ENCODE measurements at places on chromosomes 4 and X. TPM values are rescaled to one million over a fixed set of nuclear protein-coding genes. Genes with fewer than 3 reads are reported as not detected.
A peak's percentile ranks its signal among the peaks of the same experiment; 100 is the strongest.

- no peak for ATAC-seq
Observed at GRCh38 chrX:102154218-102154860, 1.4 kb downstream of the BEX5 start.

DNA sequence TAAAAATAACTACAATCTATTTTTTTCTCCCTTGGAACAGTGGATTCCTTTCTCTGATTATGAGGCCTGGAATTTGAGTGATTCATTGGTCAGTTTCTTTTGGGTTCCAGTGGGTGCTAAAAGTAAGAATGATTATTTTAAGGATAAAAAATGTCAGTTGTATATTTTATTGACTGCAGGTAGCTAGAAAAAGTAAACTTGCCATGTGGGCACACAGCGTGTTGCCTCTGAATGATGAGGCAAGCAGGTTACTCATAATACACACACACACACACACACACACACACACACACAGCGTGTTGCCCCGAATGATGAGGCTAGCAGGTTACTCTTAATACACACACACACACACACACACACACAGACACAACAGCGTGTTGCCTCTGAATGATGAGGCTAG, 13.8 kb downstream of the GALNT7 start:
- ATAC-seq = peak; percentile 60

GRCh38 chr4:175166020-175166419, 247.9 kb downstream of the ADAM29 start:
- no peak for ATAC-seq

DNA sequence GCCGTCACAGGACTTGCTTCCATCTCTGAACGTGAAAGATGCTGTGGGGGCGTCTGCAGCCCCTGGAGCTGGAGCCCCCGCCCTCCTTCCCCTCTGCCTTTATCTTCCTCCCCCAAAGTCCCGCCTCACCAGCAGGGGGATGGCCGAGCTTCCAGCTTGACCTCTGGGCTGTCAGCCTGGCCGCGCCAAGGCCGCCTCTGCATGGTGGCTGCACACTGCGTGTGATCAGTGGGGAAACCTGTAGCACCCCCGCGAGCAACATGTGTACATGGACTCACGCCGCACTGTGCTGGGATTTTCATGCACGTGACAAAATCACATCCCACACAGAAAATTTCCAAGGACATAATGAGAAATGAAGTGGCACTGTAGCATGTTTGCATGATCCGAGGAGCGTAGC, 26.5 kb upstream of the PSAPL1 start:
- no peak for ATAC-seq

DNA sequence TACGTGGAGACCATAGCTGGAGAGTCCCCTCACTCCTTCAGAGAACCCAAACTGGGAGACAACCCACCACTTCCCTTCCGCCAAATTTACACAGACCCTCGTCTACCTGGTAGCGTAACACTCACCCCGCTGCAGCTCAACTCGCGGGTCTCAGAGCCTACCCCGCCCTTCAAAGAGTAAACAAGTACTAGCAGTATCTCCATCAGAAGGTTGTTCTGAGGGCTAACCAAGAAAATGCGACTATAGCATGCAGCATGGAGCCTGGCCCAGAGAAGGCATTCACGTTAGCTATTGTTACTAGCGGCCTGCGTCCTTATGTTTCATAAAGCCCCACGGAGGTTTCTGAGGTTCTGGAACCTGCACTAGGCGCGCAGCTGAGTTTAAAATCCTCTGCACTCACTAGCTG, 531 bp upstream of the MANBA start:
- peak; percentile 10 for ATAC-seq

DNA sequence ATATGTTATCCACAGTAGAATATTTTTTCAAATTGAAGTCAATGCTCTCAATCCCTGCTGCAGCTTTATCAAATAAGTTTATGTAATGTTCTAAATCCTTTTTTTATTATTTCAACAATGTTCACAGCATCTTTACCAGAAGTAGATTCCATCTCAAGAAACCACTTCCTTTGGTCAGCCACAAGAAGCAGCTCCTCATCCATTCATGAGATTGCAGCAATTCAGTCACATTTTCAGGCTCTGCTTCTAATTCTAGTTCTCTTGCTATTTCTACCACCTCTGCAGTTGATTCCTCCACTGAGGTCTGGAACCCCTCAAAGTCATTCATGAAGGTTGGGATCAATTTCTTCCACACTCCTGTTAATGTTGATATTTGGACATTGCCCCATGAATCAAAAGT, 2301.3 kb upstream of the TENM3 start:
- ATAC-seq = no peak

DNA sequence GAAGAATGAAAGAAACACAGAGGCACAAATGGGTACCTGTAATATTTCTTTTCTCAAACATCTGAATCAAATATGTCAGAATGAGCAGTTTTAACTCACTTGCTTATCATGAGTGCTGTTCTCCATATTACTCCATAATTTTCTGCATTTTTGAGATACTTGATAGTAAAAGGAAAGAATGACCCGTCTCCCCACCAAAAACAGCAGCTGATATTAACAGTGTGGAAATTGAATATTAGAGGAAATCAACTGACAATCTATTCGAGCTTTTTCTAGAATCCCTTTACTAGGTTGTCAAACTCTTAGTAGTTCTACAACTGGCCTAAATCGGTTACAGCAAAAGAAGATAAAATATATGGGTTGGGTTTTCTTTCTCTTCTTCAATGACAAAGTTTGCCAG, 49.9 kb upstream of the HELT start:
- ATAC-seq = no peak

GRCh38 chrX:110003167-110004156, 548 bp downstream of the TMEM164 start:
- ATAC-seq = no peak

- ATAC-seq = no peak
Observed at GRCh38 chrX:23790155-23790497, 7.2 kb downstream of the SAT1 start.

DNA sequence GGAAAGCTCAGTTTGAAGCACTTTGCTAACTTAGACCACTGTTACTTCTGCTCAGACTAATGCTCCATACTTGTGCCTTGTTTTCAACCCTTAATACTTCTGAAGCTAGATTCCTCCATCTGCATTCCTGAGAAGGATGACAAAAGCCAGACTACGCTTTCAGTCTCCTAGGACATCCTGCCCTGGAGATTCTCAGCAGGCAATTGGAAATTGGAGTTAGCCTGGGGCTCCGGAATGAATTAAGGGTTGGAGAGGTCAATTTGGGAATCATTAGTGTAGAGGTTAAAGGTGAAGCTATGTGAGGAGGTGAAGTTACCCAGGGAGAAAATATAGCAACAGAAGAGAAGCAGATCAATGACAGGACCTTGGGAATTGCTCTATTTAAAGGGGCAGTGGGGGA, 215.9 kb upstream of the MBNL3 start:
- ATAC-seq = no peak

The AFM gene
- total RNA-seq = not detected

The KANTR gene
- total RNA-seq = 6.6 TPM

The TLR8 gene
- total RNA-seq = 0.32 TPM
